ENCODE measurements at places on chromosomes 11 and 22. TPM values are rescaled to one million over a fixed set of nuclear protein-coding genes. Genes with fewer than 3 reads are reported as not detected.
A peak's percentile ranks its signal among the peaks of the same experiment; 100 is the strongest.

Gene CNIH2
- total RNA-seq: 21.3 TPM

Gene MUC6
- 1.9 TPM for total RNA-seq

Gene FOLR1
- total RNA-seq: 6.4 TPM

Gene SLC5A12
- total RNA-seq: 3.9 TPM

Gene OOSP2
- total RNA-seq: not detected

Gene OR52E8
- total RNA-seq: not detected

Gene RIBC2
- total RNA-seq: 7.0 TPM

Gene TRIM21
- total RNA-seq: 11.4 TPM

Gene OR2AG1
- total RNA-seq: not detected

Gene NAALAD2
- 5.5 TPM for total RNA-seq

Gene PRR14L
- 87.2 TPM for total RNA-seq

Gene P2RY2
- total RNA-seq: 0.55 TPM

Gene ANKK1
- 0.41 TPM for total RNA-seq

Gene PPP2R5B
- total RNA-seq: 14.1 TPM

Gene SUSD2
- total RNA-seq: 0.75 TPM

Gene IL10RA
- 0.72 TPM for total RNA-seq

Gene FOLR3
- 0.98 TPM for total RNA-seq

Gene ARHGEF17
- total RNA-seq: 71.4 TPM

- no peak for DNase-seq
Measured at GRCh38 chr11:123233280-123233974, 38.4 kb upstream of the CLMP start.

- DNase-seq: no peak
Measured at GRCh38 chr22:32518381-32518780, 43.8 kb downstream of the FBXO7 start.

GRCh38 chr22:40122792-40123191 is 54.9 kb upstream of the TNRC6B start:
- no peak for DNase-seq

DNA sequence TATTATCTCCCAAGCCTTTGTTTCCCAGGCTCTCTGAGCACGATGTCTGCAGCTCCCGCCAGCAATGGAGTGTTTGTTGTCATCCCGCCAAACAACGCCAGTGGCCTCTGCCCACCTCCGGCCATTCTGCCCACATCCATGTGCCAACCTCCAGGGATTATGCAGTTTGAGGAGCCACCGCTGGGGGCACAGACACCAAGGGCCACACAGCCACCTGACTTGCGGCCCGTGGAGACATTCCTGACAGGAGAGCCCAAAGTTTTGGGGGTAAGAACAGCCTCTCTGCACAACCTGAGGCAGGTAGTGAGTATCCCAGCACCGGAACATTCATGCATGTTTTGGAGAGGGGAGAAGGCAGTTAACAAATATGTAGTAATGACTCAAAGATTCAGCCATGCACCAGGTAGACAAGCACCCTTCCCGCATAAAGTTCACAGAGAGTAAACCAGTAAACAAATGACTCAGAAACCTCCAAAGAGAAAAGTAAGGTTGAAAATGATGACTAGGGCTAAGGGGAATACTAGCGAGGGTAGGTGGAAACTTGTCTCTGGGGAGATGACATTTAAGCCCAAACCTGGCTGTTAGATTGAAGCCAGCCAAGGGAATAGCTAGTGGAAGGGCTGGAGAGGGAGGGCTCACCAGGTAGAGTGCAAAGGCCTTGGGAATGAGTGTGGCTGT is 7.2 kb downstream of the MS4A15 start:
- DNase-seq: no peak

DNA sequence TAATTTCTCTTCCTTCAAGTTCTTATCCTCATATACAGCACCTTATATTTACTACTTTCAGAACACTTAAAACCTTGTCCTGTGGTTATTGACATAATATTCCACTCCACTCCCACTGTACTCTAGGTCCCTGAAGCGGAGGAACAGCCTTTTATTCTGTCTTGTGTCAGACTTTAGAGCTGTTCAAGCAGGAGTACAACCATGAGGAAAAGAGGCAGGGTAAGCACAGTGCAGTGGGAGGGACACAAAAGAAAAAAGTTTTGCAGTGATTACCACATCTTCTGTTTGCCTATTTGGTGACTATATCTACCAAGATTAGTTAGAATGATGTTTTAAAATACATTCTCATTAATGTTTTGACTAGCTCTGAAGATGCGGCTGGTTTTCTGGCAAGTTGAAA is 122.0 kb upstream of the CEP126 start:
- no peak for DNase-seq

GRCh38 chr11:73625696-73626318 is 20.6 kb upstream of the PLEKHB1 start:
- DNase-seq: peak; percentile 52

DNA sequence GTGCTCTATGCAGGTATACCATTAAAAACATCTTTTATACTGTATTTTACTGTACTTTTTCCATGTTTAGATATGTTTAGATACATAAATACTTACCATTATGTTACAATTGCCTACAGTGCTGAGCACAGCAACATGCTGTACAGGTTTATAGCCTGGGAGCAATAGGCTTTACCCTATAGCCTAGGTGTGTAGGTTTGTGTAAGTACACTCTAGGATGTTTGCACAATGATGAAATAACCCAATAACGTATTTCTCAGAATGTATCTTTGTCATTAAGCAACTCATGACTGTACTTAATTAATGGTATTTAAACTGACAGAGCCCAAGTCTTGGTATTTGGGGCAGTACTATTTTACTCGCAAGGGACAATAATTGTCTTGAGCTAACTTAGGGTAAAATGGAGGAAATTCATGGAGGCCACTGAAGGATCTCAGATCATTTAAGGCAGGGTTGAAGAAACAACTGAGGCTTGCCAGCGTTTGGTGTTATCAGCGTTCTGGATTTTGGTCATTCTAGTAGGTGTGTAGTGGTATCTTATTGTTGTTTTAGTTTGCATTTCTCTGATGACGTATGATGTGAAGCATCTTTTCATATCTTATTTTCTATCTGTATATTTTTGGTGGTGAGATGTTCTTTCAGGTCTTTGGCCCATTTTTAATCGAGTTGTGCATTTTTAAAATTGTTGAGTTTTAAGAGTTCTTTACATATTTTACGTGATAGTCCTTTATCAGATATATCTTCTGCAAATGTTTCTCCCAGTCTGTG is 42.4 kb downstream of the ADAMTS15 start:
- no peak for DNase-seq

- DNase-seq: no peak
Measured at GRCh38 chr22:23382428-23383218, 197.5 kb downstream of the IGLL1 start.

GRCh38 chr11:64917663-64917995 is 620 bp upstream of the ATG2A start:
- no peak for DNase-seq

GRCh38 chr11:17894929-17895658 is 117.8 kb downstream of the SERGEF start:
- DNase-seq: no peak

GRCh38 chr11:503179-503981 is 3.7 kb downstream of the RNH1 start:
- DNase-seq: no peak

DNA sequence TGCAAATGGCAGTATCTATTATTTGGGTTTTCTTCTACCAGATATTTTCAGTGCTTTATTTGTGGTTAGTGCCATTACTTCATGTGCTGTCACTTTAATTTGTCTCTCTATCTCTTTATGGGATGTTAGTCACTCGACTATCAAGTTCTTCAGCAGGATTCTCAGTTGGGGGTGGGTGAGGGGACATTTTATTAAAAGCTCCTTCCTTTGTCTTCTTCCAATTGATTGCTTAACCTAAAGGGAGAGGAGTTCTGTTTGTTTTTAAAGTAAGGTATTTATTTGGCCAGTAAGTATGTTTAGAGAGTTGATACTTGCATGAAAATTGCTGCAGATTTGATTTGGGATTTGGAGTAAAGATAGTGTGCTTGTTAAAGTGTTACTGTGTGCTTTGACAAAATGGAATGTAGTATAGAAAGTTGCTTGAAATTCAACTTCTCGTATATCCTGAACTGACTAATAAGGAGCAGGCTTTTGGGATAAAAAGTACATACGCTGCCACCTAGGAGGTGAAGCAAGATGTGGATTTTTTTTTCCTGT is 10.3 kb downstream of the YAP1 start:
- no peak for DNase-seq

DNA sequence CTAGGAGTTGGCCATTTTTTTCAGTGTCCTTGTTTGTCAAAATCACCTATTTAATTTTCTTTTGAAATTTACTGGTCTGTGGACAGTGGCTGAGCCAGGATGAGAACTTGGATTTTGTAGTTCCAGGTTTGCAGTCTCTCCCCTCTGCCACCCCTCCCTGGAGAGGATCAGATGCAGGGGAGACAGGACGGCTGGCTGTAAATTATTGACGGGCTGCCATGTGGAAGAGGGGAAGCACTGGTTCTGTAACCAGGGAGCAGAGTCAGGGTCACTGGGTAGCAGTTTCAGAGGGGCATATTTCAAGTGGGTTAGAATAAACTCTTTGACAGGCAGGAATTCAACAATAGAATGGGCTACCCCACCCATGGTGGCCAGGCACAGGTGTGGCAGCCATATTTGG is 20.6 kb upstream of the YWHAH start:
- DNase-seq: no peak

DNA sequence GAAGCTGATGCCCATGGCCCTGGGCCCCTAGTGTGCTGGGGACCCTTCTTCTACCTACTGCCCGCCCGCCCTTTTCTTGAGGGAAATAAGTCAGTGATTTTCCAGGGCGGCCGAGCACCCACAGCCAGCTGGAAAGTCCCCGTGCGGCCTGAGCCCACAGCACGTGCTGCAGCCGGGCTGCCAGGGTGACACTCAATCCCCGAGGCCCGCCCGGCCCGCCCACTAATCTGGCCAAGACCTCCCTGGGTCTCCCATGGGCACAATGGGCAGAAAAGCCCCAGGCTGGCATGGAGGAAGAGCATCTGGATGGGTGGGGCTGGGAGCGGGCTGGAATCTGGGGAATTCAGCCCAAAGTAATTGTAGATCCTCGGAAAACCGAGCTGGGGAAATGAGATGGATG is 24.8 kb downstream of the WNT7B start:
- DNase-seq: no peak

- DNase-seq: no peak
Measured at GRCh38 chr22:27526901-27527300, 274.7 kb downstream of the MN1 start.

GRCh38 chr22:22085702-22086500 is 103.3 kb upstream of the TOP3B start:
- DNase-seq: no peak

GRCh38 chr22:24413736-24414385 is 13.5 kb upstream of the ADORA2A start:
- no peak for DNase-seq

DNA sequence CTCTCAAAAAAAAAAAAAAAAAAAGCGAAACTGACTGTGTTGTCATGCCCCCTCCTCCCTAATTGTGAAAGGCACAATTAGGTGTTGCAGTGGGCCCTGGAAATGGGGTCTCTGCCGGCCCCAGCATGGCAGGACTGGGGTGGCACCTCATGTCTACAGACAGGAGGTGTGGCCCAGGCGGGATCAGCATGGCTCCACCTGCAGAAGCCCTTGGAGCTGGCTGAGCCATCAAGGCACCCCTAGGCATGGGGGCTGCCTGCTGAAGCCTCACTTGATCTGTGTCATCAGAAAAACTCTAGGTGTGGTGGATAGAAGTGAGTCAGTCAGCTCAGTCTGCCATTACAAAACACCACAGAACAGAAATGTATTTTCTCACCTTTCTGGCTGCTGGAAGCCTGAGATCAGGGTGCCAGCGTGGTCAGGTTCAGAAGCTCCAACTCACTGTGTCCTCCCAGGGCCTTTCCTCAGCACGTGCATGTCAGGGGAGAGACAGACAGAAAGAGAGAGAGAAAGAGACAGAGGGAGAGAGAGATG is 10.1 kb upstream of the B4GALNT4 start:
- DNase-seq: no peak

- no peak for DNase-seq
Measured at GRCh38 chr11:2860636-2861035, 24.9 kb downstream of the CDKN1C start.

DNA sequence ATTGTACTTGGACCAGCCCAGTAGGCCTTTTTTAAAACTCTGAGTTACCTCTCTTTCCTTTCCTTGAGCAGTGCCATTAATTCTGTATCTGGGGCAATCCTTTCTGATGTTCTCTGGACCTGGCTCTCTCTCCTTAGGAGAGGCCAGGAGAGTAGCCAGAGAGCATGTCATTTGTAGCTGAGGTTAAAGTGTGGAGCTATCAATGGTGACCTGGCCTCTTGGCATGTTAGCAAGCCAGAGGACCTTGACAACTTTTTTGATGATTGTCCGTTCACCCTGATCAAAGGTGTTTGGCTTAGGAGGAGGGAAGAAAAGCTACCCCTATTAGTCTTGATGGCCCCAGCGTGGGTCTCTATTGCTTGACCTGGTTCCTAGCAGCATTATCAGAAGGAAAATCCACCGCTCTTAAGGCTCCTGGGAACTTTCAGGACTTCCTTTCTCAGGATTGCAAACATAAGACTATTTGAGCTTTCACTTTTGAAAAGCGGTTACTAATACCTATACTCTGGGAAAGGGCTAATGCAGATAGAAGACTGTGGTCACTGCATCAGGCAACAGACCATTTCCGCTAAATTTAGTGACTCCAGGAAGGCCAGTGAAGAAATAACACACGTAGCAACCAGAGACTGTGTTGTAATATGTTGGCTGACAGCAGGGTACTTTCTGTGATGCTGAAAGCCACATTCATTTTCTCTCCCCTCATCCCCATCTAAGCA is 18.2 kb downstream of the LIMK2 start:
- no peak for DNase-seq

- no peak for DNase-seq
Measured at GRCh38 chr11:2431395-2431794, 12.9 kb downstream of the TRPM5 start.

GRCh38 chr11:87849216-87849615 is 326.0 kb downstream of the RAB38 start:
- DNase-seq: no peak

GRCh38 chr11:9787981-9788521 is 124.2 kb downstream of the SWAP70 start:
- DNase-seq: no peak

DNA sequence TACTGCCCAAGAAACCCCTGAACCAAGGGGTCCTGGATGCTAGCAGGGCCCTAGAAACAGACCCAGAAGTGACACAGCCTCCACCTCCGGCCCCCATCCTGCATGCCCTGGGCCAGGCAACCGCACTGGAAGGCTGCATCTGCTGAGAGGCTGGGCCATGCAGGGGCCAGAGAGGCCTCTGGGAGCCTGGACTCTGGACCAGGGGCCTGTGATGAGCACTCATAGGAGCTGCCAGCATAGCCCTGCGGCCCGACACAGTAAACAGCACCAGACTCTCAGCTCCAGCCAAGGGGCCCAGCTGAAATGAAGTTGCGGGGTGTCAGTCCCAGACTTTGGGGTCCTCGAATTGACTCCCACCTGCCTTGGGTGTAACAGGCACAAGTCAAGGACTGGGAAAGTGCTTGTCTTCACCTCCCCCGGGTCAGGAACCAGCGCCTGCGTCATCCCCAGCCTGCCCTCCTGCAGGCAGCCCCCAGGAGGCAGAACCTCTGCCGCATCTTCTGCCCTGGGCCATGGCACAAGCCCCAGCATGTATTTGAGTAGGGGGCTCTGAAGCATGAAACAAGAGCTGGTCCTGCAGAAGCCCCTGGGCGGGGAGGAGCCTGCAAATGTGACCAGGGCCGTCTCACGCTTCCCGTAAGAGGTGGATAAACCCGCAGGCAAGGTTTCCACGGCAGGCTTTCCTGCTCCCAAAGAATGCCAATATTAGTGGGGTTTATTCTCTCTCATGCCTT is 25.2 kb upstream of the CCND1 start:
- no peak for DNase-seq

GRCh38 chr11:125025968-125026367 is 37.1 kb upstream of the SLC37A2 start:
- no peak for DNase-seq

GRCh38 chr11:126406368-126406767 is 50.9 kb downstream of the ST3GAL4 start:
- DNase-seq: no peak
